Suppressor macrophage (primary cell): ENCODE measurements at places on chromosomes 1 and 21.

GRCh38 chr1:63966016-63966415 lies 192.2 kb downstream of the ROR1 start:
- no peak for DNase-seq

GRCh38 chr1:62589321-62589720 lies 8.0 kb upstream of the ANGPTL3 start:
- DNase-seq, result no peak

GRCh38 chr1:212366901-212367300 lies 47.8 kb downstream of the PACC1 start:
- no peak for DNase-seq

- DNase-seq, result no peak
Measured at GRCh38 chr1:74145086-74145485, 52.9 kb downstream of the LRRIQ3 start.

DNA sequence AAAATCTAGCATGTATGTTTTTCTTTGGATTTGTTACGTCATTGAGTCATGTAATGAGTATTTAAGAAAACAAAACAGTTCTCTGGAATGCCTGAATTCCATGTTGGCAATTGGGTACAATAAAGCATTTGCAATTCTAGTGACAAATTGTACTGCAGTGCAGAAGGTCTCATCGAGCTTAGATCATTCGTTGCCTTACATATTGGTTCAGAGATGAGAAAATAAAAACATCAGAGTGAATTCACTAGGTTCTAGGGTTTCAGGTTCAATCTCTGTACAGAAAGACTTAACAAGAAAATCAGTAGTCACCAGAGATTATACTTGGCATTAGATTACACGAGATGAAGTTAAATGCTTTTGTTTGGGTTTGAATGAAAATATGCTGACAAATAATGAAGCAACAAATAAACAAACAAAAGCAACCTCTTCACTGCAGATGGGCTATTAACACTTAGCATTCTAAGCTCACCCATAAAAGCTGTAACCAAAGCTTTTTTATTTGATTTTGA lies 124.7 kb downstream of the RYR2 start:
- no peak for DNase-seq

GRCh38 chr1:53328541-53329499 lies 950 bp upstream of the LRP8 start:
- no peak for DNase-seq

DNA sequence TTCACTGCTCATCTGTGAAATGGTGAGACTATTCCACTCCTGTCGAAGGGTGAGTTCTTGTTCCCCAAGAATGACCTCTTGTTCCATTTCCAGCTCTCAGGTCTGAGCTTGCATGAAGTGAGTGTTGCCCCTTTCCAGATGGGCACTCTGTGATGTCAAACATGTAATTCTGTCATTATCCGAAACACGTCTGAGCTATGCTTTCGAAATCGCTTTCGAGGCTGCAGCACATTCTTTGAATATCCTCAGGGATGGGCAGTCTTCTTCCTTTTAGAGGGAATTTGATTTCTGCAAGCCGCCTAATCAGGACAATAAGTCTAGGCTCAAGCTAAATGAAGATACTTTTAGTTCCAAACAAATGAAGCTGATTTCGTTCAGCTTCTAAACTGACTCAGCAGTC lies 15.1 kb downstream of the NFASC start:
- no peak for DNase-seq

- no peak for DNase-seq
Measured at GRCh38 chr1:202642212-202642611, 68.0 kb downstream of the SYT2 start.

- DNase-seq, result no peak
Measured at GRCh38 chr21:35096959-35097358, 47.9 kb upstream of the RUNX1 start.

GRCh38 chr1:66626261-66626660 lies 92.3 kb downstream of the SGIP1 start:
- no peak for DNase-seq

GRCh38 chr1:98188774-98189173 lies 267.9 kb upstream of the DPYD start:
- DNase-seq, result no peak

GRCh38 chr1:173191011-173191705 lies 16.0 kb downstream of the TNFSF4 start:
- DNase-seq, result peak; percentile 50

GRCh38 chr1:185338719-185339622 lies 21.9 kb upstream of the IVNS1ABP start:
- peak; percentile 93 for DNase-seq

DNA sequence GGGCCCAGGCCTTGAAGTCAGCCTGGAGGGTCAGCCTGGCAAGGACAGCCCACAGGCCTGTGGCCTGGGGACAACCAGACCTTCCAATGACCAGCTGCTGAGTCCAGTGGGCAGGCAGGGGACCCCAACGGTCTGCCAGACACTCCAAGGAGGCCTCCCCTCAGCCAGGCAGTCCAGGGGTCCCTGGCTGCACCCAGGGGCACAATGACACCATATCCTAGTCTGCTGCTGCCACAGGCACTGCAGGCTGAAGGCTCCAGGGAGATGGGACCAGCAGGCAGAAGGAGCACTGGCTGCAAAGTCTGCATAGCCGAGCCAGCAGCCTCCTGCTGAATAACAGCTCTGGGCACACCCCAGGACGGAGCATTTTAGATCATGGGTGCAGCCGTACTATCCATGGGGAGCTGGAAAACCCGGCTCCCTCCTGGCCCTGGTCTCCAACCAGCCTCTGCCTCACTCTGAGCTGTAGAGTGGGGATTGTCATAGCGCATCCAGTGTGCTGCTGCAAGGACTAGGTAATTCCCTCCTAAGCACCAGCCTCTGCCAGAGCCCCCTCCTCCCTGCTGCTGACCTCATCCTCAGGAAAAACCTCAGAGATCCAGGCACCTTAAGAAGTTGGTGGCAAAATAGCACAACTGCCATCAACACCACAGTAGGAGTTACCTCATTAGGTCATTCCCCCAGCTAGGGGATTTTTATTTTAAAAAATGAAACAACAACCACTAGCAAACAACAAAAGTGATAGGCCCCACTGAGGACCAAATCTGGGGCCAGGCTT lies 4.8 kb upstream of the LAPTM5 start:
- DNase-seq, result no peak

DNA sequence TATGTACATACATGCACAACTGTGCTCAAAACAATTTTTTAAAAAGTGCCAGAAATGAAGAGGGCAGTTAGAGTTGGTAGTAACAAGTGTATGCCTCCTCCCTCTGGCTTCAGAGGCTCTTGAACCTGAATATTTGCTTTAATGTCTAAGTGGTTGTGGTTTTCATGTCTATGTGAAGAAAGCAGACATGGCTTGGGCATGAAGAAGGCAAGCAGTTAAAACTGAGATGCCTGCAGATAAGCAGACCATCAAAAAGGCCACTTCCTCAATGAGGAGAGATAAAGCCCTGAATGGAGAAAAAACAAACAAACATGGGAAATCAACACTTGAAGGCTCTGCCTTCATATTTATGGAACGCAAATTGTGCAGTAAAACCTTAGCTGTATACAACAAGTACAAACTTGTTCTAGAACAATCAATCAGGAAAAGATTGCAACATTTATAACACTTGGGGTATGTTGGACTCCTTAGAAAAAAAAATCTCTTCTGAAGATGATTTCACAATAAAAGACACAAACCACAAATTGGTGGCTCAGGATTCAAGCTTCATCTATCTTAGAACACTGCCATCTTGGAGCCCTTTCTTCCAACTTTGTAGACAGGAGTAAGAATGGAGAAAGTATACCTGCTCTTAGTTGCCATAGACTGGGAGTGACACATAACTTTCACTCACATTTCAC lies 52.7 kb upstream of the PLA2G4A start:
- no peak for DNase-seq

- peak; percentile 24 for DNase-seq
Measured at GRCh38 chr1:243939167-243939848, 89.3 kb upstream of the AKT3 start.

- DNase-seq, result peak; percentile 68
Measured at GRCh38 chr1:199089393-199090122, 450.7 kb downstream of the PTPRC start.

GRCh38 chr1:153509036-153509435 lies 26.8 kb downstream of the S100A6 start:
- DNase-seq, result no peak

DNA sequence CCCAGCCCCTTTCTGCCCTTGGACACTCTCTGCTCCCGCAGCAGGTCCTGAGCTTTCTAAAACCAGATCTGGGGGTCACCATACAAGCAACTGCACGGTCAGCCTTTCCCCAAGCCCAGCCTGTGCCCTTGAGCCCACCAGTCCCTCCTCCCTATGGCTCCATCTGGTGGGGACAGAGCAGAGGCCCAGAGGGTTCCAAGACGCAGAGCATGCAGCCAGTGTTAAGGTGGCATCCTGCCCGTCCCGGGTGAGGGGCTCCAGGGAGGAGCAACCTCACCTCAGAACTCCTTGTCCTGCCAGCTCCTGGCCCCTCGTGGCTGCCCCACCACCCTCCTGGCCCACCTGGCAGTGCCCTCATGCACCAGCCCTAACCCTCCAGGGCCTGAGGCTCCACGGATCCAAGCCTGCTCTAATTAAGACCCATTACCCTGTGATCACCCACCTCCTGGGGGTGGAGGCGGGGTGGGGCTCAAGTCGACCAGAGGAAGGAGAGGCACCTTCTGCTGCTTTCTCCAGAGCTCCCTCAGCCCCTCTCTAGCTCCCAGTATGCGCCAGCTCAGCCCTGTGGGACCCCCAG lies 8.5 kb downstream of the CHD5 start:
- DNase-seq, result peak; percentile 36

GRCh38 chr1:157803851-157804250 lies 16.1 kb downstream of the FCRL1 start:
- DNase-seq, result peak; percentile 66

GRCh38 chr1:161506336-161507223 lies 1.3 kb downstream of the FCGR2A start:
- peak; percentile 98 for DNase-seq
